Epithelial cell of alveolus of lung (primary cell): ENCODE measurements at places on chromosomes 1 and 21. TPM values are rescaled to one million over a fixed set of nuclear protein-coding genes. Genes with fewer than 3 reads are reported as not detected.

The PDZK1 gene
- 0.39 and 0.72 TPM in 2 replicates for total RNA-seq

The S1PR1 gene
- total RNA-seq: 13.7 and 69.9 TPM in 2 replicates

The ZZZ3 gene
- total RNA-seq: 39.8 and 43.4 TPM in 2 replicates

The MCOLN3 gene
- under 0.01 TPM in 1 of 2 replicates, not detected in the other for total RNA-seq

The B4GALT3 gene
- total RNA-seq: 30.5 and 33.3 TPM in 2 replicates

The S100B gene
- total RNA-seq: 0.13 TPM in 1 of 2 replicates, not detected in the other

The IL24 gene
- total RNA-seq: 0.13 and 0.80 TPM in 2 replicates

The ARHGEF10L gene
- 2.4 and 9.7 TPM in 2 replicates for total RNA-seq

The PIK3C2B gene
- 1.2 and 2.5 TPM in 2 replicates for total RNA-seq

The TLCD4 gene
- total RNA-seq: 0.78 and 1.0 TPM in 2 replicates

The FCRL1 gene
- total RNA-seq: not detected in 2 replicates

The SELENON gene
- 63.1 and 106 TPM in 2 replicates for total RNA-seq

The TMCC2 gene
- 3.0 and 3.6 TPM in 2 replicates for total RNA-seq

The CD53 gene
- not detected in 2 replicates for total RNA-seq

The TMEM125 gene
- 0.13 TPM in 1 of 2 replicates, not detected in the other for total RNA-seq

The EFNA3 gene
- total RNA-seq: 1.7 and 1.9 TPM in 2 replicates

The DNAJC28 gene
- total RNA-seq: 0.64 and 1.0 TPM in 2 replicates

The CFHR3 gene
- 0.24 TPM in 1 of 2 replicates, not detected in the other for total RNA-seq

The CAMK1G gene
- 3.0 and 10.1 TPM in 2 replicates for total RNA-seq

The MIER1 gene
- 21.2 and 22.8 TPM in 2 replicates for total RNA-seq

The RPE65 gene
- 0.32 TPM in 1 of 2 replicates, not detected in the other for total RNA-seq

The UMODL1 gene
- total RNA-seq: not detected in 2 replicates

The AMY1C gene
- total RNA-seq: not detected in 2 replicates

The MR1 gene
- total RNA-seq: 5.1 and 5.7 TPM in 2 replicates

The NPHS2 gene
- total RNA-seq: not detected in 2 replicates

The CLDN17 gene
- not detected in 2 replicates for total RNA-seq

The SPATA17 gene
- 0.56 and 1.0 TPM in 2 replicates for total RNA-seq

The CADM3 gene
- 2.2 and 3.2 TPM in 2 replicates for total RNA-seq

The ANXA9 gene
- 0.13 TPM in 1 of 2 replicates, not detected in the other for total RNA-seq

The ZCCHC17 gene
- total RNA-seq: 30.7 and 44.0 TPM in 2 replicates

The LRRC38 gene
- total RNA-seq: 0.39 TPM in 1 of 2 replicates, not detected in the other

The PTPN14 gene
- 26.8 and 27.5 TPM in 2 replicates for total RNA-seq
